Activated T-cell treated with anti-CD3 and anti-CD28 coated beads, Interleukin-2, amount 50 U/mL, for 1 hour (primary cell): ENCODE measurements at places on chromosomes 6 and 20.

GRCh38 chr20:62363920-62364851 is 2.9 kb downstream of the LAMA5 start:
- no peak for DNase-seq

GRCh38 chr6:82484001-82484400 is 120.4 kb downstream of the TPBG start:
- DNase-seq = no peak

GRCh38 chr6:128482642-128483041 is 37.8 kb downstream of the PTPRK start:
- no peak for DNase-seq

GRCh38 chr6:47822856-47823554 is 41.2 kb downstream of the OPN5 start:
- DNase-seq = no peak

GRCh38 chr6:41257369-41258195 is 28.9 kb downstream of the TREM1 start:
- no peak for DNase-seq

DNA sequence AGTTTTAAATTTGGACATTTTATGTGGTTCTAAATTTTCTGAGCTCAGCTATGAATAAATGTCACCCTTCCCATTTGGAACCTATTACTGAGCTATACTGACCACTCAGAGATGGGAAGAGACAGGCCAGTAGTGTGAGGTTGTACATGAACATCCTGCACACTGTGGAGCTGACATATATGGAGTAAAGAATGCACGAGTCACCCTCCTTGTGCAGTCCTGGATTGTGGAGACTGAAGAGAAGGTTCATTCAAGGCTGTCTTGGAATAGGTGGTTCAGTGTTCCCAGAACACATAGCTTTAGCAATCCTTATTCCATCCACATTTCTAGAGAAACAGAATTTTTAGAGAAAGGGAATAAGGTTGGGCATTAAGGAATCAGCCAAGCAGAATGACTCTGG is 50.3 kb upstream of the OGFRL1 start:
- no peak for DNase-seq
